ENCODE measurements at places on chromosomes 5 and 9.

GRCh38 chr9:129282731-129283211, 104.7 kb upstream of the IER5L start:
- no peak for DNase-seq

DNA sequence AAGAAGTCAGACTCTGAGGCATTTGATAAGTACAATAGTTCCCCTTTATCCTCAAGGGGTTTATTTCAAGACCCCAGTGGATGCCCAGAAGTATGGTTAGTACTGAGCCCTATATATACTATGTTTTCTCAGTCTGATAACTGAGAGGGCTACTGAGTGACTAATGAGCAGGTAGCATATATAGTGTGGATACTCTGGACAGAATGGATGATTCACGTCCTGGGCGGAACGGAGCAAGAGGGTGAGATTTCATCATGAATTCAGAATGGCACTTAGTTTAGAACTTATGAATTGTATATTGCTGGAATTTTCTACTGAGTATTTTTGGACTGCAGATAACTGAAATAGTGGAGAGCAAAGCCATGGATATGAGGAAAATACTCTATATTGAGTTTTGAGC, 457.6 kb downstream of the PLK2 start:
- DNase-seq, result no peak

- DNase-seq, result no peak
These were observed 73.5 kb downstream of the KIF4B start for GRCh38 chr5:155087036-155087435.

DNA sequence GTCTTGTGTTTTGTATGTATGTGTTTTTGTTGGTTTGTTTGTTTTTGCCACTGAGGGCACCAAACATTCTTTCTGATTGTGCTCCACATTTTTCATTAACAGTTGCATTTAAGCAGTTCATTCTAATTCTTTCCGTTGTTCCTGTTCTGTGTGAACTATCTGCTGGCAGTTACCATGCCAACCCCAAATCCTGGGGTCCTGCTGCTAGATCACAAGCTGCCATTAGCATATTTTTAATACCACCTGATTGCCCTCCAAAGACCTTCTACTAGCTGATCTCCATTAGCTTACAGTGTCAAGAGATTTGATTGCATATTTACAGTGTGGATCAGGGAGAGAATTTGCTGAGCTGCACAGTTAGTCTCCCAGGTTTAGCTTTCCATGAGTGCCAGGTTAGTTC, 40.6 kb upstream of the STARD4 start:
- no peak for DNase-seq

- DNase-seq, result no peak
These were observed 139.5 kb downstream of the RGS3 start for GRCh38 chr9:113603048-113603375.

GRCh38 chr9:70000469-70000868, 43.2 kb upstream of the MAMDC2 start:
- DNase-seq, result no peak

- no peak for DNase-seq
These were observed 1.2 kb upstream of the PSAT1 start for GRCh38 chr9:78295731-78296130.

GRCh38 chr9:38380872-38381534, 11.5 kb upstream of the ALDH1B1 start:
- DNase-seq, result no peak

DNA sequence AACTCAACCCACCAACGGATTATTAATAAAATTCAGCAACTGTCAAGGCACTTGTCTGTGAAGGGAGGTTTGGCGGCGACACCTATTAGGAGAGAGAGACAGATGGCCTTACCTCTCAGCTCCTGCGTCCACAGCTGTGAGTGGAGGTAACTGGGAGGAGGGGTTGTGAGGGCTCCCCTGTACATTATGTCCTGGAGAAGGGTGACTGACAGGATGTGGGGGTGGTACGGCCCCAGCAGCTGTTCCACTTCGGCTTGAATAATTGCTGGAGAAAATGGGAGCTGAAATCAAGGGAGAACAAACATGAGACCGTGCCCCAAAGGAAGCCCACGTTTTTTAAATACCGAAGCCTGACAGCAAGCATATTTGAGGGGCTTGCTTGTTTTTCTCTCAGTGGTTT, 353.5 kb upstream of the RFX3 start:
- no peak for DNase-seq

DNA sequence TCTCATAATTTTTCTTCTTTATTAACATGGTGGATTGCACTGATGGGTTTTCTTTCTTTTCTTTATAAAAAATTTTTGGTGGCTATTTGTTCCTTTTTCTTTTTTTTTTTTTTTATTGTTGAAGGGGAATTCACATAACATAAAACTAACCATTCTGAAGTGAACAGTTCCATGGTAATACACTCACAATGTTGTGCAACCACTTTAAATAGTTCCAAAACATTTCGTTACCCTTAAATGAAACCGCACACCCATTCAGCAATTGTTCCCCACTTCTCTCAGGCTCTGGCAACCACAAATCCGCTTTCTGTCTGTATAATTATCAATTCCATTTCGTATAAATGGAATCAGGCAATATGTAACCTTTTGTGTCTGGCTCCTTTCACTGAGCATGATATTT, 11.7 kb upstream of the SETX start:
- no peak for DNase-seq

DNA sequence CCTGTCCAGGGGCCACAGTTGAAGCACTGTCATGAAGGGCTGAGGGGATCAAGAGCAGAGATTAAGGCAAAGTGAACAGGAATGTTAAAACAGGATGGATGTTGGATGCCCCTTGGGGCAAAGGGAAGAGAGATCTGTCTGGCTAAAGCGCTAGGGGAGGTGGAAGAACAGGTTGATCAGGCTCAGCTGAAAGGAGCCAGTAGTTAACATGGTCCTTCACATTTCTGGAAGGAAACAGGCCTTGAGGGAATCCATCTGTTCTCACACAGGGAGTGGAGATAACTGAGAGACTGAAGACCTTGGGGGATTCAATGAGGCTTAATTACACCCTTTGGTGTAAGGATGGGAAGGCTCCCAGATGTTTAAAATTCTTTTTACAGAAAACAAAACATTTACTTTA, 5.8 kb downstream of the HAPLN1 start:
- DNase-seq, result no peak

GRCh38 chr5:180519098-180519497, 24.9 kb downstream of the CNOT6 start:
- no peak for DNase-seq

DNA sequence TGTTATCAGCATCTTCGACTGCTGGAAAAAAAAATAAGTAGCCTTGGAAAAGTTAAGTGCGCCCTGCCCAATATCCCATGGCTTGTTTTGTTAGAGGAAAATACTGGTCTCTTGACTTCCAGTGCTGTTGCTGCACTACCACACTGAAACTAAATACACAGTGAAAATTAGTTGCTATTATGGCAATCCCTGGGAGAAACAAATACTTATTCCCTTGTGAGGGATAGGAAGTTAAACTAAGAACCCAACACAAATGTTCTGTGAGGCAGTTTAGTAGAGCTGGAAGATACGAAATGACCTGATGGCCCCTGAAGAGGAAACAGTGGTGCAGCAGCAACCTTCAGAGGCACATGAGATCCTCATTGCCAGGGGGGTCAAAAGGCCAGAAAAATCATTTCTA, 164.0 kb downstream of the ARL15 start:
- no peak for DNase-seq

DNA sequence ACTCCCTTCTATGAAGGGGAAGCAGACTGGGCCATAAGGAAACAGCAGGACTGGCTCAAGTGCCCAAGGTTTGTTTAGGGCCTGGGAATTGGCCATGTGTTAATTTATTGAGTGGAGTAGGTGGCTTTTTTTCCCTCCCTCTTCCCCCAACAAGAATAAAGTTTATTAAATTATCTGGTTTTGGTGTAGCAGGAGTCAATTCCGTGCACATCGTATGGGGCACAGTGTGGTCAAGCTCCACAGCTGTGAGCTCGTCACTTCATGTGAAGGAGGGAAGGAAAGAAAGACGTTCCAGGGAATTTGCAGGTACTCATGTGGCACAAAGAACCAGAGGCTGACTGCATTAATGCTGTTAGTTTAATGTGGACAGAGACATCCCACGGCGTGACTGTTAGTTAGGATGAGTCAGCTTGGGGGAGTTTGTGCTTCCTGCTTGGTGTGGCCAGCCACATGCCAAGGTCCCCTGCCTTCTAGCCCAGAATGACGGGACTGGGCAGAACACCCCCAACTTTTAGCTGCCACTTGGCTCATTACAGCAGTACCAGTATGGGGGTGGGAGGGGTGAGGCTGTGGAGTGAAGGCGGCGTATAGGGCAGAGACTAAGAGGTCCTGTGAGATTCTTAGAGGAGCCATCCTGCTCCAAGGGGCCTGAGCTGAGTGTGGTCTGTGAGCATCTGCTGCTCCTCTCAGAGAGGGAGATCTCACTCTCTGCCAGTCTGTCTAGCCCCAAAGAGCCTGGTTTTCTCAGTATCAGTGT, 33.2 kb downstream of the CSF1R start:
- DNase-seq, result no peak

Data from activated CD8-positive, alpha-beta memory T cell treated with anti-CD3 and anti-CD28 coated beads, Interleukin-2, amount 50 U/mL, for 4 hours (primary cell).